Ascending aorta (tissue), 2 donors: ENCODE measurements at places on chromosomes 6 and 20. TPM values are rescaled to one million over a fixed set of nuclear protein-coding genes. Genes with fewer than 3 reads are reported as not detected.

- no peak for DNase-seq
- peaks cover 7% of the 10 kb centered on the region for H3K4me1 ChIP-seq
- H3K27ac ChIP-seq: no peak overlapping the region
- H3K4me3 ChIP-seq: no peak overlapping the region
These were observed 3.2 kb downstream of the INSM1 start for GRCh38 chr20:20371083-20371482.

GRCh38 chr6:9620263-9620662 lies 794.6 kb downstream of the TFAP2A start:
- no peak overlapping the region for H3K4me3 ChIP-seq
- H3K27me3 ChIP-seq: no peaks in the 10 kb centered on the region
- DNase-seq: no peak
- no peak overlapping the region for H3K27ac ChIP-seq

GRCh38 chr6:39908838-39909583 lies 25.3 kb downstream of the MOCS1 start:
- H3K4me1 ChIP-seq: no peaks in the 10 kb centered on the region
- no peak overlapping the region for H3K4me3 ChIP-seq

- H3K4me3 ChIP-seq: no peak overlapping the region
- DNase-seq: no peak
- H3K4me1 ChIP-seq: no peaks in the 10 kb centered on the region
- no peak overlapping the region for H3K27ac ChIP-seq
- H3K27me3 ChIP-seq: no peaks in the 10 kb centered on the region
These were observed 121.3 kb downstream of the TRMT11 start for GRCh38 chr6:126107475-126108166.

- H3K27ac ChIP-seq: no peak overlapping the region
- no peak for DNase-seq
- no peaks in the 10 kb centered on the region for H3K36me3 ChIP-seq
- no peaks in the 10 kb centered on the region for H3K27me3 ChIP-seq
- no peak overlapping the region for H3K4me3 ChIP-seq
- no peaks in the 10 kb centered on the region for H3K4me1 ChIP-seq
These were observed 144.3 kb upstream of the MLN start for GRCh38 chr6:33947916-33948594.

STXBP5 gene
- 13.6 TPM for total RNA-seq

DNA sequence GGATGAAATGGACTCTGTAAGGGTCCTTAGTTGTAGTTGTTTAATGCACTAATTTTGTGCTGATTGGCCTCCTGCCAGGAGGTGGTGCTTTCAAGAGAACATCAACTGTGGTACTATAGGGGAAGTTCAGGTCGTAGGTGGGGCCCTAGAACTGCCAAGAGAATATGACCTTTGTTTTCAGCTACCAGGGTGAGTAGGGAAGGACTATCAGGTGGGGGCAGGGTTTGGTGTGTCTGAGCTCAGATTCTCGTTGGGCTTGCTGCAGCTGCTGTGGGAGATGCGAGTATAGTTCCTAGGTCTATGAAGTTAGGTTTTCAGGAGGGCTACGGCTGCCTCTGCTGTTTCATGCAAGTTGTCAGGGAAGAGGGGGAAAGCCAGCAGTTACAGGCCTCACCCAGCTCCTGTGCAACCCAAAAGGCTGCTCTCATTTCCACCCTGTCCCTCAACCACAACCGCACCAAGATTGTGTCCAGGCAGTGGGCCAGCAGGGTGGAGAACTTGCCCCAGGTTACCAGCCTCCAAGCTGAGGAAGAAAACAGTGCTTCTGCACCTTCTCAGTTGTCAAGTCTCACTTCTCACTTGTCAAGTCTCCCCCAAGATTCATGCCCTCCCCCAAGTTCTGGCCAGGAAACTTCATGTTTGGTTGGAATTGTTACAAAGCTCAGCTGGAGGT lies 626.5 kb upstream of the MAP3K7 start:
- no peaks in the 10 kb centered on the region for H3K4me1 ChIP-seq
- no peaks in the 10 kb centered on the region for H3K36me3 ChIP-seq
- DNase-seq: no peak
- no peak overlapping the region for H3K4me3 ChIP-seq

DNA sequence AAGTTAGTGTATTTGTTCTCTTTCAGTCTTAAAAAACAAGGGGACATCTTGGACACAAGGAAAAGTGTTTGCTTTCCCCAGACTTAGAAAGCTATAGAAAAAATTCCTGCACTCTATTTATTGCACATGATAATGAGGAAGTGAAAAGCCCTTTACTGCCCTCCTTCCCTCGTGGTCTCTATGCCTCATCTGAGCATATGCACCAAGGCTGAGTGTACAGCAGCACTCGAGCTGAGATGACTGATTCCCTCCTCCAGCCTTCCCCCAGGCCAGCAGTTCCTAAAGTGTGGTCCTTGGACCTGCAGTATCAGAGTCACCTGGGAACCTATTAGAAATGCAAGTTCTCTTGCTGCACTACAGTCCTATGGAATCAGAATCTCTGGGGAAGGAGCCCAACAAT lies 14.3 kb upstream of the LAMP5 start:
- no peaks in the 10 kb centered on the region for H3K36me3 ChIP-seq
- H3K4me3 ChIP-seq: no peak overlapping the region
- no peak overlapping the region for H3K27ac ChIP-seq

DNA sequence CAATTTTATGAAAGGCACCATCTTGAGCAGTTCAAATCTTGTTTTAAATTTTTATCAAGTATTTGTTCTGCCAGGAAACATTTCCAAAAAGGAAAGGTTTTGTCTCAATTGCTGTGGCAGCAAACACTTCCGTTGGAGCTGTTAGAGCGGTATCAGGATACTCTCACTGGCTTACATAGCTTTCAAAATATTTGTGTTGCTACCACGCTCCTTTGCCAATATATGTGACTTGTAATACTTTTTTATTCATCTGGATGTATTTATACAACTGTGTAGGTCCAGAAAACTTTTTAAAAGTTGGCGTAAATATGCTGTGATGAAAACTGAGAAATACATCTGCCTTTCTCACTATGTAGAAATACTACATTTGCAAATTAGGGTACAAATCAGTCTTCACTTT lies 37.8 kb upstream of the NHSL1 start:
- no peak overlapping the region for H3K27ac ChIP-seq
- no peaks in the 10 kb centered on the region for H3K4me1 ChIP-seq
- H3K36me3 ChIP-seq: no peaks in the 10 kb centered on the region
- DNase-seq: no peak
- no peaks in the 10 kb centered on the region for H3K27me3 ChIP-seq
- no peak overlapping the region for H3K4me3 ChIP-seq

GRCh38 chr6:140774080-140774505 lies 1358.6 kb upstream of the GJE1 start:
- peaks cover 11% of the 10 kb centered on the region for H3K4me1 ChIP-seq
- H3K4me3 ChIP-seq: no peak overlapping the region
- H3K36me3 ChIP-seq: no peaks in the 10 kb centered on the region

SPTLC3 gene
- total RNA-seq: 4.6 TPM

BMP6 gene
- 16.0 TPM for total RNA-seq

DNA sequence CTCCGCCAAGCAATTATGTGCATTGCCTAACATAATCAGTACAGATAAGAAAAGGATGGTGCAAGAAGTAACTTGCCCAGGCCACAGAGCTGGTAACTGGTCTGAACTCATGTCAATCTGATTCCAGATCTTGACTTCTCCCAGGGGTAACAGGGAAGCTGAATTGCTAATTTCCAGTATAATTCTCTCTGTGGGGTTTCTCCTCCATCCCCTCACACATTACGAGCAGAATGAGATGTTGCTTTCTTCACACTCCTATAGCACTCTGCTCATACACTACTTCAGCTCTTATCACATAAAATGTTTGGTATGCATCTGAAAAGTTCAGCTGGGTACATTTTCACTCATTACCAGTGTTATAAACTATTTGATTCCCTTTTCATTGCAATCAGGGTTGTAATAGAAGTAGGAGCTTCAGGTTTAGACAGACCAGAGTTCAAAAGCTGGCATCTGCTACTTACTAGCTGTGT lies 24.0 kb upstream of the LRRC1 start:
- H3K4me1 ChIP-seq: no peaks in the 10 kb centered on the region
- no peak overlapping the region for H3K4me3 ChIP-seq
- no peaks in the 10 kb centered on the region for H3K27me3 ChIP-seq

DNA sequence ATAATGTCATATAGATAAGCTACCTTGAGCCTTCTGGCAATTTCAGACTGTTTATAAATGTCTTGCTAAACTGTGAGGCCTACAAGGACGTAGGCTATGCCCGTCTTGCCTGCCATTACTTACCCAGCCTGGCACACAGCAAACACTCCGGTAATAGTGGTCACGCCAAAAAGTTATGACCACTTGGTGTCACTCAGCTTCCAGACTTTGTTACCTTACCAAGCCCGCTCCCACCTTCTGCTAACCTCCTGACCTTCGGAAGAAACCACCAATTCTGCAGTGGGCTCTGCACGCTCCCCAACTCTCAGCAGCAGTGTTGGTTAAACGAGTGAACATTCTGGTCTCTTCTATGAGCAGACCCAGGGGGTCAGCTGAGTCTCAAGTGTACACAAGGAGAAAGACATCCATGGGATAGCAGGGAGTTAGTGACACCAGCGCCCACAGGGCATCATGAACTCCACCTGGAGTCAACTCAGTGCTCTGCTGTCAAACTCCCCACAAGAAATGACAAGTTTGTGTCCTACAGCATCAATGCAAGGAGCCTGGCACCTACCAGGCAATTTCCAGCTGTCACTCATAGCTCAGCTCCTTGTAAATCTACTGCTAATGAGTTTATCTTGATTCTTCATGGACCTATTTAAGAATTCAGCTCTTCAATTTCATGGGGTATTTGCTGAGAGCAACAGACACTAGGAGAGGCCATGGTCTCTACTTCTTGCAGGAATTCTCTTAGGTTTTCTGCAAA lies 119.9 kb downstream of the TTLL2 start:
- no peaks in the 10 kb centered on the region for H3K4me1 ChIP-seq
- no peak for DNase-seq
- no peak overlapping the region for H3K4me3 ChIP-seq
- H3K36me3 ChIP-seq: no peaks in the 10 kb centered on the region
- no peaks in the 10 kb centered on the region for H3K27me3 ChIP-seq

DNA sequence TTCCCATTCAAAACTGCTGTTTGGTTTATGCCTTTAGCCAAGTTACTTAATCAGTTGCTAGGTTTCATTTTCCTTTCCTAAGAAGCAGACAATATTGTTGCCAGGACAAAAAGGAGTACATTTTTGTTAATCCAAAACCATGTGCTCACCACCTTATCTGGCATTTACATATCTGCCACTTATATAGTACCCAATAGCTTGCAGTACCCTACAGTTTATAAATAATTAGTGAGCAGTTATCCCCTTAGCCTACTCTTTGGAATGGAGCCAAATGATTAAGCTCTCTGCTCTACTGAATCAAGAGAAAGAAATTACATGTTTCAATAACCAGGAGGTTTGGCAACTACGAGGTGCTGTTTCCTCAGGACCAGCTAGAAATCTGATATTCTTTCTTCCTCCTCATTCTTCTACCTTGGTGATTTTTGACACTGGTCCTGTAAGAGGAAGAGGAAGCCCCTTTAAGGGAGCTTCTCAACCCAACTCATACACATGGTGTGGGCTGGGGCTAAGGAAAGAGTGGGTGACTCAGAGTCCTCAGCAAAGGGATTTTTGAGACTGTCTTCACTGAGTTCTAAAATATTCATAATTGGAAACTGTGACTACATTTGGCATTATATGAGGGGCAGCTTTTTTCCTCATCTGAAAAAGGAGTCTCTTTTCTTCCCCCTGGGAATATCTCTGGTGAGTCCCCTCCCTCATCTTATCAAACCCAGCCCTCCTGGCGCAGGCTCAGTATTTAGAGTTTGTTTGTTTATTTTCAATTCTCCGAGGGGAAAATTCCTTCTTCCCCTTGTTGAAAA lies 1.5 kb downstream of the ZNFX1 start:
- H3K4me1 ChIP-seq: peaks cover 21% of the 10 kb centered on the region
- DNase-seq: peak; percentile 72
- H3K4me3 ChIP-seq: peak overlapping the region; percentile 75
- H3K27me3 ChIP-seq: no peaks in the 10 kb centered on the region
- peak overlapping the region; percentile 94 for H3K27ac ChIP-seq
- H3K36me3 ChIP-seq: peaks cover 31% of the 10 kb centered on the region

DNA sequence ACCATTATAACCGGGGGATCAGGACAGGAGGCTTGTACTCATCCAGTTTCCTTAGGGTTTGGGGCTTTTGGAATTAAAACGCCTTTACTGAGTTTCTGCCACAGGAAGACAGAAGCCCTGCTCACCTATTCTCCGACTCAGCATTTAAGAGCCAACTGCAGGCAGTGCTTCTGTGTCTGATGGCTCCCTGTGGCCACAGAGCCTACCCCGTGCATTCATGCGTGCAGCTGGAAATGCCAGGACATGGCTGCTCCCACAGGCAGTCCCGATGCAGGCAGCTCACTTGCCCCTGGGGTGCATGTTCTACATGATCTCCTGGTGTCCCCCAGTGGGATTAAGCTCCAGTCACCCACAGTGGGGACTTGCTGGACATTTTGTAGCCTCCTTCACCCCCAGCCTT lies 22.2 kb downstream of the ZNF831 start:
- no peak overlapping the region for H3K4me3 ChIP-seq
- no peaks in the 10 kb centered on the region for H3K27me3 ChIP-seq
- H3K4me1 ChIP-seq: no peaks in the 10 kb centered on the region
- H3K27ac ChIP-seq: no peak overlapping the region
- DNase-seq: no peak

- H3K4me3 ChIP-seq: no peak overlapping the region
- no peaks in the 10 kb centered on the region for H3K27me3 ChIP-seq
- peaks cover 17% of the 10 kb centered on the region for H3K4me1 ChIP-seq
- H3K27ac ChIP-seq: peak overlapping the region; percentile 82
- H3K36me3 ChIP-seq: peaks cover 47% of the 10 kb centered on the region
These were observed 19.0 kb upstream of the GSTA4 start for GRCh38 chr6:53014063-53014462.

SNRNP48 gene
- total RNA-seq: 1.3 TPM

GRCh38 chr6:169808608-169808967 lies 57.2 kb downstream of the ERMARD start:
- H3K4me1 ChIP-seq: no peaks in the 10 kb centered on the region
- no peaks in the 10 kb centered on the region for H3K36me3 ChIP-seq
- no peak for DNase-seq
- H3K27me3 ChIP-seq: no peaks in the 10 kb centered on the region
- H3K27ac ChIP-seq: no peak overlapping the region
- no peak overlapping the region for H3K4me3 ChIP-seq

DNA sequence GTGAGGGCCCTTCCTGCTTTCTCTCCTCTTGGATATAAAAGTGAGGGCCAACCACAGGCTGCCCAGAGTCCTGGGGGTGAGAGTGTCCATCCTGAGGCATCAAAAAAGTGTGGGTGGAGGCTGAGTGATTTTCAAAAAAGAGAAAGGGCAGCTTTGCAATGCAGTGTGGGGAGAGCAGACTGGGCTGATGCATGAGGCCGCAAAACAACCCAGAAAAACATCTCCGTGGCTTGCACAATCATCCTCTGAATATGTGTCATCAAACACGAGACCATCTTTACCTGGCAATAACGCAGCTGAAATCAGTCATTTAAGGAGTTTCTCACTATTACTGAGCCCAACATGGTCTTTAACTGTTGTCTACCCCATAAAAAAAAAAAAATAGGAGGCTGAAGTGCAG lies 191.2 kb upstream of the SOX4 start:
- no peak for DNase-seq
- no peaks in the 10 kb centered on the region for H3K4me1 ChIP-seq
- no peaks in the 10 kb centered on the region for H3K27me3 ChIP-seq
